NCI-H1092 (cell line): ENCODE measurements at places on chromosomes 1 and 21.

DNA sequence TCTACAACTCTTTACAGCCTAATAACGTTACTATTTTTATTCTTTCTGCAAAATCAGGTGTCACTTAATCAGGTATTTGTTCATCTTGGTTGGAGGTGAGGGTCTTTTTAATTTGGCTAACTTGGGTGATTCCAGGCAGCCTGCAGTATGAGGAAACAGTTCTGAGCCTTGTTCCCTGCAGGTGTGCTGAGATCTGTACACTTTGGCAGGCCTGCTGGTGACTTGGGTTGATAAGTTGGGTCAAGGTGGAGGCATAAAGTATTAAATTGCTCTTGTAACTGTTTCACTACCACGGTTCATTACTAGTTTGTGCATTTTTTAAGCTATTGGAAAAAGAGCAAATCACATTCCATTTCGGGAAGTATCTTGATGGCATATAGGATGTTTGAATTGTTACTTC, 10.0 kb downstream of the MAP3K21 start:
- DNase-seq = no peak

DNA sequence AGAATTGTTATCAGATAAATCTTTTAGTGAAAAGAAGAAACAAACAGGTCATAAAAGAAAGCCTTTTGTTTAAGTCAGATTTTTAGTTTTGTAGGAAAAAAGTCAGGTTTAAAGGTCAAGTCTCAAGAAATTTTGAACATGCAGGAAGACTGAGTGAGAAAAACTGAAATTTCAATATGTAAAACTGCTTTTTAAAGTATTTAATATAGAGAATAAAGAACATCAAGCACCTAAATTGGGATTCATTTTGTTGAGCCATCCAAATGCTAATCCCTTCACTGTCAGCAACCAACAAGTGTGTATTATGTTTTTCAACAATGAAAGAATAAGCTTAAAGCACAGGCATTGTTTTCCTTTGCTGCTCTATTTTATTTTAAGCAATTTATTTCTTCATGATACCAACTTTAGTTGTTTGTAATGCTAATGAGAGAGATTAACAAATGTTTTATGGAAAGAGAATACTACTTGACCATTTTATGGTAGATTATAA, 114.9 kb upstream of the SERTAD4 start:
- DNase-seq = no peak

GRCh38 chr1:18175051-18175450, 67.5 kb downstream of the IGSF21 start:
- no peak for DNase-seq

DNA sequence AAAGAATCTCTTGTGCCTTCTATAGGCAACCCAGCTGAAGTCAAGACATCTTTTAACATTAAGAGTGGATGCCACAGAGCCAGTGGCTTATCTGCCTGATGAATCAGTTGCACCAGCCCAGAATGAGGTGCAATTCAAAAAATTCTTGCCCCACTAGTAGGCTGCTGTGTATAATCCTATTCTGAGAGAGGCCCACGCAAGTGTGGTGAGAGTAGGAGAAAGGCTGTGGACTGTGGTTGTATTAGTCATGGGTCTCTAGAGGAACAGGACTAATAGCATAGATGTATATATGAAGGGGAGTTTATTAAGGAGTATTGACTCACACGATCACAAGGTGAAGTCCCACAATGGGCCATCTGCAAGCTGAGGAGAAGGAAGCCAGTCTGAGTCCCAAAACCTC, 216.4 kb downstream of the LTN1 start:
- no peak for DNase-seq

DNA sequence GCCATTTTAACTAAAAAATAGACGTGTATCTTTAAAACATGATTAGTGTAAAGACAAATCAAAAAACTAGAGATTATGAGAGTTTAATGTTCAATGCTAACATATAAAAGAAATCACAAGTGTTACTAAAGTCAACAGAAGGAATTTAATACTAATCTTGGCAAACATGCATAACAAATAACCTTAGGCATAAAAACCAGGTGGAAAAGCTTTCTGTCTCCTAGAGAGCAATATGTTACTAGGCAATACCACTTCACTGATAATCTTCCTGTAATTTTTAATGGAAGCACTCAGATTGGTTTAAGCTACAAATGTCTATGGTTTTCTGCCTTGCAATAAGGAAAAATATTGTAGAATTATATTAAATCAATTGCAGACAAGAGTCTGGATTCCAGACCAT, 121.9 kb downstream of the NME7 start:
- DNase-seq = peak; percentile 53

- DNase-seq = no peak
Observed at GRCh38 chr1:29883411-29883832, 647.1 kb downstream of the PTPRU start.

DNA sequence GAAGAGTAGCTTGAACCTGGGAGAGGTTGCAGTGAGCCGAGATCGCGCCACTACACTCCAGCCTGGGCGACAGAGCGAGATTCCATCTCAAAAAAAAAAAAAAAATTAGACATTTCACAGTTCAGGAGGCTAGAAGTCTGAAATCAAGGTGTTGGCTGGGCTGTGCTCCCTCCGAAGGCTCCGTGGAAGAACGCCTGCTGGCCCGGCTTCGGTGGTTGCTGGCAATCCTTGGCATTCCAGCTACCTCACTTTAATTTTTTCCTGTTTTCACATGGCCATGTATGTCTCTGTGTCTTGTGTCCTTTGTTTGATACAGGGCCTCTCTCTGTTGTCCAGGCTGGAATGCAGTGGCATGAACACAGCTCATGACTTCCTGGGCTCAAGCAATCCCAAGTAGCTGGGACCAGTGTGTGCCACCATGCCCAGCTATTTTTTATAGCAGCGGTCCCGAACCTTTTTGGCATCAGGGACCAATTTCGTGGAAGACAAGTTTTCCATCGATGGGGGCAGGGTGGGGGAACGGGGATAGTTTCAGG, 24.5 kb downstream of the OPRD1 start:
- no peak for DNase-seq

DNA sequence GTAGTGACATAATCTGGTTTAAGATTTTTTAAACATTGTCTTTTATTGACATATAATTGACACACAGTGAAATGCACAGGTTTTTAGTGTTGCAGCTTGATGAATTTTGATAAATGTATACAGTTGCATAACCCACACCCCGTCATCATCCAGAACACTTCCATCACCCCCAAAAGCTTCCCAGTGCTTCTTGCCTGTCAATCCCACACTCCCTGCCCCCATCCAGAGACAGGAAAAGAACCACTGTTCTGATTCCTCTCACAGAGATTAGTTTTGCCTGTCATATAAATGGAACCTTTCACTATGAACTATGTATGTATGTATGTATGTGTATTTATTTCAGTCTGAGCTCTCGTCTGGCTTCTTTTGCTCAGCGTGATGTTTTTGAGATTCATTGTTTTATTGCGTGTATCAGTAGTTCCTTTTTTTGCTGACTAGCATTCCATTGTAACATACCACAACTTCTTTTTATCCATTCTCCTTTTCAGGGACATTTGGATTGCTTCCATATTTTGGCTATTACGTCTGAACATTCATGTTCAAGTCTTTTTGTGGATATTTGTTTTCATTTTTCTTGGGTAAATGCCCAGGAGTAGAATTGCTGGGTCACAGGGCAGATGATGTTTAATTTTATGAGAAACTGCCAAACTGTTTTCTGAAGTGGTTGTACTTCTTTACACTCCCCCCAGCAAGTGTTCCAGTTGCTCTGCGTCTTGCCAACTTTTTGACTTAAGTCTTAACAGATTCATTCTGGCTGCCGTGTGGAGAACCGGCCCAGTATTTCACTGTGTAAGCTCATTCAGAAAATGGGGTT, 8.7 kb downstream of the UBIAD1 start:
- no peak for DNase-seq

DNA sequence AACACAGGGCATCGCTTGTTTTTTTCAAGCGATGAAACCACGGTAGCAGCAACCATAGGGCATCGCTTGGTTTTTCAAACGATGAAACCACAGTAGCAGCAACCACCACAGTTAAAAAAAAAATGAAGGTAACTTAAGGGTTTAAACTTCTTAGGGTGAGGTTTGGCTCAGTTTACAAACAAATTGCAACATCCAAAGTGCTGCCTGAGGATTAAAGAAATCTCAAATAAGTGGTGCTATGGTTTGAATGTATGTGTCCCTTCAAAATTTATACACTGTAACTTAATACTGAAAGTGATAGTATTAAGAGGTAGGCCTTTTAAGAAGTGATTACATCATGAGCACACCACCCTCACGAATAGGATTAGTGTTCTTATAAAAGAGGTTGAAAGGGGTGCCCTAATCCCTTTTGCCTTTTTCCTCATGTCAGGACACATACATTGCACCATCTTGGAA, 6.4 kb upstream of the GBP5 start:
- no peak for DNase-seq

- peak; percentile 46 for DNase-seq
Observed at GRCh38 chr1:169072945-169073725, 33.4 kb upstream of the ATP1B1 start.

DNA sequence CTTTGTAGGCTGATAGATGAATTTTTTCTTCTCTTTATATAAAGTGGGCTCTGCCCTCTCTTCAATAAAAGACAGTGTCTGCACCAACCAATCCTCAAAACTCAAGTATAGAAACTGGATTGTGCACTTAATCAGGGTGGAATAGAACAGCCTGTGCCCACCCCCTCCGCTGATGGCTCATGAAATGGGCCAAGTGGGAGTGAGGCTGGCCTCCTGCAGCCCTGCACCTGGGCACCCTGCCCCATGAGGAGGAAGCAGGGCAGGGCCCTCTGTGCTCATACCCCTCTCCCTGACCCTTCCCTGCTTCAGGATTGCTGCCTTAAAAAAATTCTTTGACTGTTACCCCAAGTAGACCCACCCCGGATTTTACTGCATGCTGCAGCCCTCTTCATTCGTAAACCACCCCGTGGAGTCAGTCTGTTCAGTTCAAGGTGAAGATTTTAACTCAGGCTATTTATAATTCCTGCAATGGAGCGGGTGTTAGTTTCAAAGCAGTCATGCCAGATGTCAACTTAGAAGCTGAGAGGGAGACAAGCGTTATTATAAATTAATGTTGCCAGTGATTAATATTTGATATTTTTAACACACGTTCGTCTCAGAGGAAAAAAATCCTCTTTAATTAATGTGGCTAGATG, 15.8 kb downstream of the PROK1 start:
- no peak for DNase-seq

- DNase-seq = no peak
Observed at GRCh38 chr21:33151941-33152731, 77.6 kb upstream of the IFNAR2 start.

GRCh38 chr1:19311931-19312781, at the start of the genes AKR7A2 and SLC66A1:
TSS of gene AKR7A2 (minus strand) at chr1:19312144. CDS start at chr1:19312124, 20 bp downstream.
TSS of gene SLC66A1 (plus strand) at chr1:19312326. CDS start at chr1:19317678, 5,352 bp downstream.
- peak; percentile 91 for DNase-seq

GRCh38 chr1:165884009-165884689, 56.7 kb downstream of the UCK2 start:
- DNase-seq = no peak

- DNase-seq = no peak
Observed at GRCh38 chr1:174156437-174156836, 2.9 kb upstream of the RABGAP1L start.

DNA sequence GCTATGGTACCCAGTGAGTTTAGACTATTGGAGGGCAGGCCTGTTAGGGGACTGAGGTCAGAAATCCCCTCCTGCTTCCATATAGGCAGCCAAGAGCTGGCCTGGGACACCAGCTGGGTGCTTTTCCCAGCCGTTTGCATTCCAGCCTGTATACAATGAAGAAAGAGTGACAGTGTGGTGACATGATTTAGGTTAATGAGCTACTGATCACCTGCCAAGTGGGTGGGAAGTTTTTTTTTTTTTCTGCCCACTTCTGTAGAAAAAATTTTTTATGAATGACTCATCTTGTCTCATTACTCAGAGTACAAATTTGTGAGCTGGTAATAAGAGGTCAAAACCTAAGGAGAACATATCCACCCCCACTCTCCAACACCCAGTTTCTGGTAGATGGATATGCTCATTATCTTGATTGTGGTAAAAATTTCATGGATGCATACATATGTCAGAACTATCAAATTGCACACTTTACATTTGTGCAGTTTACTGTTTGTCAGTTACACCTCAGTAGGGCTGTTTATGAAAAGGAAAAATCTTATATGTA, 16.4 kb upstream of the CGN start:
- DNase-seq = no peak

DNA sequence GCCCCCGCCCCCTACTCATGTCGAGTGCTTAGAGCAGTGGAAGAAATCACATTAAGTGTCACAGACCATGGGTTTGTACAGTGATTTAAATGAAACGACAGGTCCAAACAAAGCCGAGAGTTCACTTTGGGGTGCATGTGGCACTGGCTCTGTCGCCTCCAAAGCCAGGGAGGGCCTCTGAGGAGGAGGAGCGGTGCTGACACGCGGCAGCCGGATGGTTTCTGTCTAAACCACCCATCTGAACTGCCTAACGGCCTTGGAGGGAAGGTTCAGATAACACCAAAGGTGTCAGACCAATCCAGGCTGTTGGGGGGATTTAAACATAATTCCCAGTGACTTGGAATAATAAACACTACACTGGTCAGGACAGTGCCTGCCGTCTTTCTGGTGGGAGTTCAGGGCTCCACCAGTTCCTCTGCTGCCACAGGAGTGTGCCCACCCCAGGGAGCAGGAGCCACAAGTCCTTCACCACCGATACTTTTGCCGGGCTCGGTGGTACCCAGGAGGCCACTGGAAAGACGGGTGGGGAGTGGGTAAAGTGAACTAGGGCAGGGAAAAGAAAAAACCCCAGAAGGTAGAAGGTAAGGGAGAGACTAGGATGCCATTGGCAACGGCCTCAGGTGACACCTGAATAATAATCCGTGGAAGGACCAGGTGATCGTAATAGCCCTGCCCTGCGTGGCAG, 78.2 kb downstream of the SLC66A1 start:
- no peak for DNase-seq

DNA sequence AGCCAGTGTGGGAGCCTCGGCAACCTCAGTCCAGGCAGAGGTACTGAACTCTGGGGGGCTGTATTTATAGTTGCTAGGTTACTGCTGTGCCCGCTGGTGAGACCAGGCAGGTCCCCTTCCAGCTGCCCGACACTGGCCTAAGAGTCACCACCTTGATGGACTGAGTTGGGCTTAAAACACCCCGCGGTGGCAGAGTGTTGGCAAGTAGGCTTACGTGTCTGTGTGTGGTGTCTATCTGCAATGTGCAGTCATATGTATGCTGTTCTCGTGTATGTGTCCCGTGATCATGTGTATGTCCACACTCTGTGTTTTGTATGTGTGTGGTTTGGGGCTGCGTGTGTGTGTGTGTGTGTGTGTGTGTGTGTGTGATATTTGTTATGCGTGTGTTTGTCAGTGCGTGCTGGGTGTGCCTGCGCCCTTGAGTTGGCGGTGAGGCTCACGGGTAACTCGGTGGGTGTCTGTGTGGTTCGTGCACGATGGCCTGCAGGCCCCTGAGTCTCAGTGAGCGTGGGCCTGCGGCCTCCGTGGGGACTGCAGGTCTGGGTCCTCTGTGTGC, 65.5 kb downstream of the MEF2D start:
- no peak for DNase-seq

- no peak for DNase-seq
Observed at GRCh38 chr1:104699433-104699832, 949.7 kb downstream of the AMY1C start.
